ENCODE measurements at places on chromosomes 12 and 14. TPM values are rescaled to one million over a fixed set of nuclear protein-coding genes. Genes with fewer than 3 reads are reported as not detected.

Gene APOF
- not detected for total RNA-seq

Gene MAP1LC3B2
- 0.83 TPM for total RNA-seq

Gene MVK
- total RNA-seq = 22.1 TPM

Gene BDKRB1
- total RNA-seq = not detected

Gene AMN
- total RNA-seq = 0.23 TPM

DNA sequence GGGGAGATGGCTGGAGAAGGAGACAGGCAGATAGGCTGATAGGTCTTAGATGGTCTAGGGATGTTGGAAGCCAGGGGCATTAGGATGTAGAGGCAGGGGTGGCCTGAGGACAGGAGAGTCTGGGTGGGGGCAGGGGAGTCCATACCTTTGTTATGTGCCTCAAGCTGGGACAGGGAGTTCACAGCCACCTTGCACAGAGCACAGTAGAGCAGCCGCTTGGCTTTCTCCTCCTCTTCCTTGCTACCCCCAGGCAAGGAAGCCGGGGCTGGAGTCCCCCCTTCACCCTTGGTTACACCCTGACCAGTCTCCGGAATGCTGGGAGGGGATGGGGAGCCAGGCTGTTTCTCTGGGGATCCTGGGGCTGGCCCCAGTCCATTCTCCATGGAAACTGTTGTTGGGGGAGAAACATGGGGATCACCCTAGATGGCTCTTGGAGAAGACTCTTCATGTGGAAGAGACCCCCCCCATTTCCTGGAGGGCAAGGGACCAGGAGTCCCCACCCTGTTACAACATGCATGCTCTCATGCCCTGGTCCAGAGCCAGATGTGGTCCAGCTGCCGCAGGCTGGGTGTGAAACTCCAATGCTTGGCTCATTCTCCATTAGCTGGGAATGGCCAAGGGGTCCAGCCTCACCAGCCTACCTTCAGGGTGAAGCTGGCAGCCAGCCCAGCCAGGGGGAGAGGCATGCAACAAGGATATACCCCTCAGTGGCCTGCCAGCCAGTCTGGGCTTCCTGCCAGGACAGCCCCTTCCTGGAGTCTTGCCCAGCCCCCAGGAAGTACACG lies 7.2 kb upstream of the GPR84 start:
- H3K27ac ChIP-seq = no peak overlapping the region
- DNase-seq = no peak
- no peak overlapping the region for H3K4me3 ChIP-seq
- peaks cover 57% of the 10 kb centered on the region for H3K4me1 ChIP-seq

- no peaks in the 10 kb centered on the region for H3K27me3 ChIP-seq
- H3K27ac ChIP-seq = no peak overlapping the region
- H3K4me3 ChIP-seq = no peak overlapping the region
- DNase-seq = no peak
These were observed 63.0 kb upstream of the PTHLH start for GRCh38 chr12:28035500-28035899.
